ENCODE measurements at places on chromosomes 1 and 21.

DNA sequence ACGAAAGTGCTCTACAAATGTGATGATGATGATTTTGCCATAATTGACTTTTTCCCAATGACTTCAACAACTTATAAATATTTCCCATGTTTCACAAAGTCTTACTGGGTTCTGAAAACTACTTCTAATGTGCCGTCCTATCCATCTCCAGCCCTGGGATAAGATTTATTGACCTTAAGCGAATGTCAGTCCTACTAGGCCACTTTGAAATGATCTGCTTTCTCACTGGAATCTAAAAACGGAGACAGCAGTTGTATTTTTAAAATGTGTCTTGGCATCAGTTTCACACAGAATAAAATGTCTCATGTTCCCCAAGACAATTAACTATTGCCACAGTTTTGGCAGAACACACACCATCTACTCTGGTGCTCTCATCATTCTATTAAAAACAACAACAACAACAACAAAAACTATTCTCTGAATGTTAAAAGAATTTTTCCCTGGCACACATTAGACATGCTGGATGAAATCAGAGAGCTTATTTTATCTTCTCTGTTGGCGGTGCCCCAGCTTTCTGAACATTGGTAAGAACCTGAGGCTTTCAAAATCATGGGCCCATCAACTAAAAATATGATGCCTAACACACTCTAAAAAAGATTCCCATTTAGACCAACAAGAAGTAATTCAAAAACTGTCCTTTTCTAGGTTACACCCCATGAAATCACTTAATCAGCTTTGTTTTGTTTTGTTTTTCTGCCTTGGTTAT, 23.1 kb upstream of the DNASE2B start:
- DNase-seq: no peak

DNA sequence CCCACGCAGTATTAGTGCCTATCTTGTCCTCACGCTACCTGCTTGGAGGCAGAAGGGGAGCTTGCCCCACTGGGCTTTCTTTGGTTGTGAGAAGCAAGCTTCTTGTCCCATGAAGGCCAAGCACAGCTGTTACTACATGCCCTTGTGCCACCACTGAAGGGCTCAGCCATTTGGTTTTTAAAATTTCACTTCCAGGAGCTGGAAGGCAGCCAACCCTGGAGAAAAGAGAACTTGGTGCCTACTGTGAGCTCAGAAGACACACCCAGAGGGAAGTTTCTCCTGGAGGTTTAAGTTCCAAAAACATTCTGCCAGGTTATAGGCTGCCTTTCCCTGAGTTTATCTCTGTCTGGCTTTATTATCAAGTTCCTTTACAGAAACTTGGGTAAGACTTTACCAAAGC, 187.4 kb downstream of the SLC35F3 start:
- no peak for DNase-seq

DNA sequence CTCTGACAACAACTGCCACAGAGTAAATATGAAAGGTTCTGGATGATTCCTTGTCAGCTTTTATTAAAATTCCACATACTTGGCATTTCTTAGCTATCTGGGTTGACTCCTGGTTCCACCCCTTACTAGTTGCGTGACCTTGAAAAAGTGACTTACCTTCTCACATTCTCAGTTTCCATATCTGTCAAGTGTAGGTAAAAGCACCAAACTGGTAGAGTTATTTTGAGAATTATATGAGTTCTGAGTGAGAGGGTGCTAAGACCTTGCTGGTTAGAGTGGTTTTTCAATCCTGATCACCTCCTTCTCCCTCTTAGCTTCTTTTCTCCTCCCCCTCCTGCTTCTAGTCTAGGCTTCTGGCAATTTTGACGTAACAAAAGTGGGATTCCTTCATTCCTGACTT, 83.4 kb upstream of the ABCD3 start:
- DNase-seq: no peak

GRCh38 chr21:38486706-38487105, 11.6 kb downstream of the ERG start:
- no peak for DNase-seq

DNA sequence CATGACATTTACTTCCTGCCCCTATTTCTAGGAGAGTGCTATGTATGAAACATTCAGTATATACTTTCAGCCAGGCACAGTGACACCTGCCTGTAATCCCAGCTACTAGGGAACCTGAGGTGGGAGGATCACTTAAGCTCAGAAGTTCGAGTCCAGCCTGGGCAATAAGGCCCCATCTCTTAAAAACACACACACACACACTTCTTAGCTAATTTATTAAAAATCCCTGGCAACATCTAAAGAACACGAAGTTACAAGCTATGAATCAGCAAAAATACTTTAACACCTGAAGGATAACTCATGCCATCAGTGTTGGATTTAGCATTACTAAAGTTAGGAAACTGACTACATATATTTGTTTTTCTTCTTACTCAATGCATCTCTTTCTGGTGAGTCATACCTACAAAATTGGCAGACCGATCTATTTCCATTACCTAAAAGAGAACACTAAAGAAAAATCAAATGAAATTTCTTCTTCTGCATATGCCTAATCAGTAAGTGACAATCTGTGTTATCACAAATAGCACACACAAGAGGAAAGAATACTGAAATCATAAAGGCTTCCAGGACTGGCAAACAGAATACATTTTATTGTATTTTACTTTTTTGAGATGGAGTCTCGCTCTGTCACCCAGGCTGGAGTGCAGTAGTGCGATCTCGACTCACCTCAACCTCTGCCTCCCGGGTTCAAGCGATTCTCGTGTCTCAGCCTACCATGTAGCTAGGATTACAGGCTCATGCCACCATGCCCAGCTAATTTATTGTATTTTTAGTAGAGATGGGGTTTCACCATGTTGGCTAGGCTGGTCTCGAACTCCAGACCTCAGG, 41.4 kb downstream of the RNF115 start:
- peak; percentile 69 for DNase-seq

DNA sequence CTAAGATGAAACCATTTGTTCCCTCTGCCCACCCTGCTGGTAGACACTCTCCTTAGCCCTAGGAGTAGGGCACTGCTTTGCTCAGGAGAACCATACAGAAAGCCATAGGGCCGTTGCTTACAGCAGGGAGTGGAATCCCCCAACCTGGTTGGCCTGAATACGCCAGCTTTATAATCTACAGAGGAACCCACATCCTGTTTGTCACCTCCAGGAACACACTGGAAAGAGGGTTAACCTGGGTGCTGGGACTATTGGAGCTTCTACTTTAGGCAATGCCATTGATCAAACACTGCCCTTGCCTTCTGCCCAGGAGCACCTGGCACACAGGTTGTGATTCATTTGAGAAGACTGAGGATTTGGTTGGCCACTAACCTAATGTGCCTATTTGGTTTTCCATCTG, 124.8 kb downstream of the TNR start:
- DNase-seq: peak; percentile 10

GRCh38 chr1:204575221-204576190, 59.3 kb downstream of the MDM4 start:
- DNase-seq: no peak

GRCh38 chr1:167191958-167192357, 28.7 kb upstream of the POU2F1 start:
- no peak for DNase-seq

- DNase-seq: no peak
These were observed 224.8 kb downstream of the SIPA1L2 start for GRCh38 chr1:232404981-232405731.

DNA sequence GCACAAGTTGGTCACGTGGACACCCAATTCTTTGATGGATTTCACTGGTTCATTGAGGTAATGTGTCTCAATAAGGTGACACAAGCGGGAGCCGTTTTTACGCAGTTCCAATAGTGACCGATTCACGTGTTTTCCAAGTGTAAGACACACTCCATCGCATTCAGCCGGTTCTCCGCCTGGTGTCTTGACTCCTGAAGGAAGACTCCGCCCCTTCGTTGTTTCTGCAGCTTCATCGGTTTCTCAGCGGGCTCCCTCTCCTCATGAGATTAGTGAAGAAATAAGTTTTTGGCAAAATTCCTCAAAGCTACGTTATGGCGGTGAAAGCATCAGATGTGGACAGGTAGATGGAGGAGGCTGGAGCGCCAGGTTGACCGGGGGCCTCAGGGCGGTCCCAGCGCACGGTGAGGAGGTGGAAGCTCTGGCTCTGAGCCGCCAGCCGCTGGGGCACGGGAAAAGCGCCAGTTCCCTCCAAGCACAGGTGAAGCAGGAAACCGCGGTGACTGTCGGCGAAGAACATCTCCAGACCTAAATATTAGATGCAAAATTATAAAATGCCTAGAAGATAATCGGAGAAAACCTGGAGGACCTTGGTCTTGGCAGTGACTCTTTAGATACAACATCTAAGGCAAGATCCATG, 21.0 kb downstream of the CD2 start:
- no peak for DNase-seq

- DNase-seq: peak; percentile 54
These were observed 9.8 kb upstream of the PHACTR4 start for GRCh38 chr1:28359592-28360239.

DNA sequence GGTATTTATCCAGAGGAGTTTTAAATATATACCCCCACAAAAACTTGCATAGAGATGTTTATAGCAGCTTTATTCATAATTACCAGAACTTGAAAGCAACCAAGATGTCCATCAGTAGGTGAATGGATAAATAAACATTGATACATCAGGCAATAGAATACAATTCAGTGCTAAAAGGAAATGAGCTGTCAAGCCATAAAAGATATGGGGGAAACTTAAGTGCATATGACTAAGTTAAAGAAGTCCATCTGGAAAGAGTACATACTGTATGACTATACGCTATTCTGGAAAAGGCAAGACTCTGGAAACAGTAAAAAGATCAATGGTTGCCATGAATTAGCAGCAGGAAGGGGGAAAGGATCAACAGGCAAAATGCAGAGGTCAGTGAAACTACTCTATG, 366.7 kb downstream of the HHIPL2 start:
- no peak for DNase-seq

DNA sequence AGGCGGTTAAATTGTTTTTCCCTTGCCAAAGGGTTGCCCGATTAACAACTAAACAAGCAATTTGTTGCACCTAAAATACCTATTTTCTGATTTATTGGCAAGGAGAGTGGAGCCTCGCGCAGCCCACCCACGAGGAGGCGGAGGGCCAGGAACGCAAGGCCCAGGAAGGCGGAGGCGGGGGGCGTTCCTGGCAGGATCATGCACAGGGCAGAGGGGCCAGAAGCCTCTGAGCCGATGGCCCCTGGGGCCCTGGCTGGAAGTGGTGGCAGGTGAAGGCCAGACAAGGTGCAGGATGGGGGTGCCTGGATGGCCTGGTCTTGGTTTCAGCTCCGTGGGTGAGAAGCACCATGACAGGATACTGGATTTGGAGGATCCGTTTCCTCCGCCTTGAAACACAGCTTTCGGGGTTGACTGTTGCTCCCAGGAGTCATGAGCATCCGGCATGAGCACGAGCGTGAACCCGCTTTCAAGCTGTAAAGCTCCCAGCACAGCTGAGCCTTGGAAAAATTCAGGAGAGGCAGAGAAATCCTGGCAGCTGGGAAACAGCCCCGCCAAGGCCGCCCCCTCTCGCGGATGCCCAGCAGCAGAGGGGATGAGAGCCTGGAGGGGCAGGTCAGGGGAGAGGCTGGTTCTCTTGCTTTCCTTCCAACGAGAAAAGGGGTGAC, 35.0 kb downstream of the AJAP1 start:
- DNase-seq: no peak

DNA sequence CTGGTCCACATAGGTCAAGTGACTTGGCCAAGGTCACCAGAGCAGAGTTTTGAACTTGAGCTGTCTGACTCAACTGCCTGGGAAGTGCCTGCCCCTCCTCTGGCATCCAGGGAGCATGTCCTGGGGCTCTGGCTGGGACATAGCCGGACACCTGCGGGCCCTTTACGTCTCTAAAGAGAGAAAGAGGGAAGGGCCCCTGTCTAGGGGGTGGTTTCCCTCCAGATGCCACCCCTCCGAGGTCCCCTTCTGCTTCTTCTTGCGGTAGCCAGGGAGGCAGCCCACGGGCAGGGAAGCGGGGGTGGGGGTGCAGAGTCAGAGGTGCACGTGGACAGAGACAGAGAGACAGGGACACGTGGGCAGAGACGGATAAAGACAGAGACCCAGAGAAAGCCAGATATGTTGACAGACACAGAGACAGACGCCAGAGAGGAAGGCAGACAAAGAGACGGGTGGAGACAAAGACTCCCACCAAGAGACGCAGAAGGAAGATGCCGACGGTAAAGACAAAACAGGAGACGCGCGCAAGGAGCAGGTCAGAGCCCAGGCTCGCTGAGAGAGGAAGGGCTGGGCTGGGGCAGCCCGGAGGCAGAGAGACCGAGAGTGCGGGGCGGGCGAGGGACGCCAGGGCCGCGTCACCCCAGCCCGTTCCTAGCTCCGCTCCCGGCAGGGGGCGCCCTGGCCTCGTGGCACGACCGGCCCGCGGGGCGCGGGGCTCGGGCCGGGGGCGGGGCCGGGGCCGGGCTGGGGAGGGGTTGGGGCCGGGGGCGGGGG, 458 bp upstream of the ALPL start:
- DNase-seq: peak; percentile 82

GRCh38 chr1:88943241-88943640, 49.2 kb downstream of the KYAT3 start:
- DNase-seq: no peak

- DNase-seq: no peak
These were observed 156.7 kb downstream of the PRDM16 start for GRCh38 chr1:3225661-3226060.

GRCh38 chr1:12549460-12550349, 68.3 kb downstream of the DHRS3 start:
- peak; percentile 94 for DNase-seq

DNA sequence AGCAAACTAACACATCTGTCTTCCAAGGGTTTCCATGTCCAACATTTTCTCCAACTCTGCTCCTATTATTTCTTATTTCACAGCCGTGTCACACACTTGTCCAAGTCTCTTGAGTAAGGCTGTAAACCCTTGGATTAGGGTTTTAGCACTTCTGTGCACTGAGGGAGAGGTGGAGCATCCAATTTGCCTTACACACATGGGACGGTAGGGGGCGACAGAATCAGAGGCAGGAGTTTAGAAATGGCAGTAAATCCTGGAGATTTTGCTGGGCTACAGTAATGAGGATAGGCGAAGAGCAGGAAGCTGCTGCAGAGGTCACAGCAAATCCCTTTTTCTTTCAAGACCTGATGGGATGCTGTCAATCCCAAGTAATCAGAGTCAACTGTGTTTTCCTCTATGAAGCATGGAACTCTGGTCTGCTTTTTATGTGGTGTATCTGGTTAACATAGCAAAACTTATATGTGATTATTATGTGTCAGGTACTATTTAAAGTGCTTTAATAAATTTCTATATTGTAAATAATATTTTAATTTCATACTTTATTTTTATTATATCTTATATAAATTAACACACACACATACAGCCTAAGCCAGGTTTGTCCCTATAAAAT, 15.4 kb upstream of the LCE5A start:
- DNase-seq: peak; percentile 41

DNA sequence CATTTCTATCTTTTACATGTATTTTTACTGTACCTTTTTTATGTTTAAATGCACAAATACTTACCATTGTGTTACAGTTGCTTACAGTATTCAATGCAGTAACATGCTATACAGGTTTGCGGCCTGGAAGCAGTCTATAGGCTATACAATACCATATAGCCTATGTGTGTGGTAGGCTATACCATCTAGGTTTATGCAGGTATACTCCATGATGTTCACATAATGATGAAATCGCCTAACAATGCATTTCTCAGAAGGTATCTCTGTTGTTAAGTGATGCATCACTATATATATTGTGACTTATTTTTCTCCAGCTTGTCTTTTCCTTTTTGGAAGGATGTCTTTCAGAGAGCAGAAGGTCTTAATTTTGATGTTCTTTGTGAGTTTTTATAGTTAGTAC, 103.5 kb downstream of the MAST2 start:
- no peak for DNase-seq

GRCh38 chr1:3112526-3112925, 43.5 kb downstream of the PRDM16 start:
- no peak for DNase-seq
